Activated CD8-positive, alpha-beta T cell treated with anti-CD3 and anti-CD28 coated beads for 36 hours (primary cell): ENCODE measurements at places on chromosomes 12 and 14. TPM values are rescaled to one million over a fixed set of nuclear protein-coding genes. Genes with fewer than 3 reads are reported as not detected.
A peak's percentile ranks its signal among the peaks of the same experiment; 100 is the strongest.

DNA sequence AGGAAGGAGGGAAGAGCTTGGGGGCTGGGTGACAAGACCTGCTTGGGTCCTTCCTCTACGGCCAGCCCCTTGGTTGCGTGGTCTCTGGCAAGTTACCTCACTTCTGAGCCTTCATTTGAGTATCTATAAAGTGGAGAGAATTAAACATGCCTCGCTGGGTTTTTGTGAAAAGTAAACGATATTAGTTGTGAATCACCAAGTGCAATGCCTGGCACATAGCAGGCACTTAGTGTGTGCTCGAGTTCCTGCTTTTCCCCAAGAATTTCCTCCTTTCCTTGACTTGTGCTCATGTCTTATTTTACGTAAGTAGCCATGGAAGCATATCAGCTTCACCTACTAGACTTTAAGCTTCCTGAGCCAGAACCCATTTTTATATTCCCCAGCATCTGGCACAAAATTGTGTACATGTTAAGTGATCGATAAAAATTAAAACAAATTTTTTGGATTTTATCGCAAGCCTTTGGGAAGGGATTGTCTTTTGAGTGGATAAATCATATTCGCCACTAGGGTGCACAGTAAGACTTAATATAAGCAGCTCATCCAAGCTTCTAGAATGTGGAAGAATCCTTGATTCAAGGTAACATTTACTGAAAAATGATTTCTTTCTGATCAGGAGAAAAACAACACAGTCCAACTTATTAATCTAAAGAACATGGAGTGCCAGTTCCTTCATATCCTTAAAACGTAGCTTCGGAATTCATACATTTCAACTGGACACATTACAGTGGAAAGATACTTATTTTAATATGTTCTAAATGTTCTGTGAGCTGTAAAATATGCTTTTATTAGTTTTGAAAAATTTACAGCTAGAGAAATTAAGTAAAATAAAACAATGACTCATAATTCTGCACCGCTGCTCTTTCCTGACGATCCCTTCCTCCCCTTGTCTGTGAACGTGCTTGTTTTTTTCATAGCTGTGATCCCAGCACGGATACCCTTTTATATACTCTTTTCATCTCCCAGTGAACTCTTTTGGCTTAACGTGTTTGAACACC, 62.0 kb downstream of the SLC25A47 start:
- DNase-seq = no peak

GRCh38 chr12:68587448-68587873, 23.2 kb upstream of the RAP1B start:
- peak; percentile 79 for DNase-seq

DNA sequence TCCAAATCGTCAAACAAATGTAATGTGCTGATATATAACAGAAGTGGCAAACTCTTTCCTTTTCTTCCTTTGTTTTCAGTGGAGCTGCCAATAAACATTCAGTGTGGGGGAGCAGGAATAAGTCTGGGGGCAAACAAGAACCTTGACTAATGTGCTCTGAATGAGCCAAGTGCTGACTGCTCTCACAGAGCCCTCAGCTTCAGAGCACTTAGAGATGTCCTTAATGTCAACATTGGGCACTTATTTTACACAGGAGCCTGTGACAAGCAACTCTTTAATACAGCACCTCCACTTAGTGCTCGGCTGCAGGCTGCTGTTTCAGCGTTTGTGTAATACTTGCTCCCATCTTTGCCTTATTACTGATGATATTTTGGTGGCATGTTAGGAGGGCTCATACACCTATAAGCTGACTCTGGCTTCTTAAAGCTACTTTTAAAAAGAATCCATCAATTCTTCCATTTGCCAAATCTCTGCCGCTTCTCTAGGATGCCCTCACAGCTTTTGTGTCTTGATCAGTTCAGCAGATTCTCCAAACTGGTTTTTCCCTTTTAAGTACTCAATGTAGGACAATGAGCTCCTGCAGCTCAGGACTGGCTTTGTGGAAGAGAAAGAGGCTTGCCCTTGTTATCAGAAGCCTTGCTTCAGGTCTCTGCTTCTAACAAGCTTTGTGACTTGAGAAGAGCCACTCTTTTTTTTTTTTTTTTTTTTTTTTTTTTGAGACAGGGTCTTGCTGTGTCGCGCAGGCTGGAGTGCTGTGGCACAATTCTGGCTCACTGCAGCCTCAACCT, 206.6 kb downstream of the MON2 start:
- DNase-seq = no peak

DNA sequence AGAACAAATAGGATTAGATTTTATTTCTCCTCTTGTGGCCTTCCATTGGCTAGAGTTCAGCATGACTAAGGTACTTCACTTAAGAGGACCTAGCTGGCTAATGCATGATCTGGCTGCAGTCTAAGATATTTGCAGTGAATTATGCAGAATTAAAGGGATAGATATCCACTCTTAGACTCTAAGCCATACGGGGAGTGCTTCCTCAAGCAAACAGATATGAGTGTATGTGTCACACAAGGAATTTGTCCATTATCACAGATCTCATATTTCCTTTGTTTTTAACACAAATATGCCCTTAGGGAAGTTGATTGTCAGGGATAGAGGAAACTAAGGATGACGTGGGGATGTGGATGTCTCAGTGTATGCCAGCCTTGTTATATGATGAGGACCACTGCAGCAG, 88.1 kb upstream of the DHRS4 start:
- DNase-seq = no peak

ALX1 gene
- not detected for total RNA-seq

IFI27 gene
- 0.86 TPM for total RNA-seq

DNA sequence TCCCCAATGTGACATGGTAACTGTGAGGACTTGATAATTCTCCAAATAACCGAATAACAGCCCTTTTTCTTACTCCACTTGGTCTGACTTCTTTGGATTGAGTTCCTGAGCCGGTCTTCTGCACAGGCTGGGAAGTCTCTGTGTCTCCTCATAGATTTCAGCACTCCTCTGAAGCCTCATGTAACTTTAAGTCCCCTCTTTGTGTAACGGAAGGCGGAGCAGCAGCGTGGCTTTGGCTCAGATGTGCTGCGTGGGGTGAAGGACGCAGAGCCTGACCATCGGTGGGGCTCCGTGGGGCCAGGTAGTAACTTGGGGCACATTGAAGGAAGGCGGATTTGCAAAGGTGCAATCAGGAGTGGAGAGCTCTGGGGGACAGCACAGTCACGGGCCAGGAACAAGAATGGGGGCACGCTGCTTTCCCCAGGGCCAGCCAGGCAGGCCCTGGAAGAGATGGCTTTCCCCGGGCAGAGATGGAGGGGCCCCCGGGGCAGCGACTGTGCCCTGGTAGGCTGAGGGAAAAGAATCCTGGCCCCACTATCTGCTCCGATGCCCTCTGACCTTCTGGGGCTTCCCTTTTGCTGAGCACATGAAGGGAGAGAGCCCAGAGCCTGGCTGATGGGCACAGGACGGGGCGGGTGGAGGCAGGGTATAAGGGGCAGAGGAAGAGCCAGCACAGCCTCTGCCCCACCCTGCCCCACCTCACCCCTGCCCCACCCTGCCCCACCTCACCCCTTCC, 56.9 kb downstream of the ADGRD1 start:
- no peak for DNase-seq

DNA sequence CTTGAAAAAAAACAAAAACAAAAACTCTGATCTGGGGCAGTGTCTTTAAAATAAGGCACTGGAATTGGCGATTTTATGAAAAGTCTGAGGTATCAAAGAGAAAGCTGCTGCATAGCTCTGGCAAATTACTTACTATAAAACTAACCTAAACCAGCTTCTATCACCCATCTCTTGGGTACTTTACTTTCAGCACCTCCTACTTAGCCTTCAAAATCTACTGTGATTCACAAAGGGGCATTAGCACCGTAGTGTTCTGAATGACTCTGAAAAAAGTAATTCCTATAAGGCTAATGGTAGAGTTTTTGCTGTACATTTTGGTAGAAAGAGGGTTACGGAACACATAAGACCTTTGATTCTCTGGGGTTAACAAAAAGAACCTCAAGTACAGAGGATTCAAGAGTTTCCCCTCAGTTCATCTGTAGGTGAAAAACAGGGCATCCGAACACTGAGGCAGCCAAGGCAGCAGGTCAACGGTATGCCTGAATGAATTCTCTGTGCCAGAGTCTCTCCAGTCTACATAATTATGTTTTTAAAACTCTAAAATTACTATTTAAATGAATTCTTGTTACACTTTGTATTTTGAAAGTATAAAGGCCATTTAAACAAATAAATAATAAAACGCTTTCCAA, 101.5 kb downstream of the ELK3 start:
- no peak for DNase-seq

DNA sequence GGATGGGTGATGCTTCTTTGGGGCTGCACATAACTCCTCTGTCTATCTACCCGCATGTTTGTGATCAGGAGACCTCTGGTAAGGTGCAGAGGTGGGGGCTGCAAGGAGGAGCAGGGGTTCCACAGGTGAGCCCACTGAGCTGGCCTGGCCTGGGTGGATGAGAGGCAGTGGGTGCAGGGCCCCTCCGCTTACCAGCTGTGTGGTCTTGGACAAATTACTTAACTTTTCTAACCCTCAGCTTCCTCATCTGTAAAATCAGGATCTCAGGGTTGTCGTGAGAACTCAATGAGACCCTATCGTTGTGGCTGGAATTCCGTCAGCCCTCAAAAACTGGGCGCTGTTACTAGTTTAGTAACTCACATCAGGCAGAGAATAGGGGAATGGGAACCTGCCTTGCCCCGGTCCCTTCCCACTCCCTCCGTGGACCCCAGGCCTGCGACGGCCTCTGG, 7.5 kb downstream of the PTPN6 start:
- no peak for DNase-seq

OR4K1 gene
- total RNA-seq = not detected

- DNase-seq = no peak
These were observed 295.7 kb downstream of the BCL11B start for GRCh38 chr14:98976271-98976670.

GRCh38 chr12:92078167-92079053, 67.2 kb downstream of the BTG1 start:
- no peak for DNase-seq

DNA sequence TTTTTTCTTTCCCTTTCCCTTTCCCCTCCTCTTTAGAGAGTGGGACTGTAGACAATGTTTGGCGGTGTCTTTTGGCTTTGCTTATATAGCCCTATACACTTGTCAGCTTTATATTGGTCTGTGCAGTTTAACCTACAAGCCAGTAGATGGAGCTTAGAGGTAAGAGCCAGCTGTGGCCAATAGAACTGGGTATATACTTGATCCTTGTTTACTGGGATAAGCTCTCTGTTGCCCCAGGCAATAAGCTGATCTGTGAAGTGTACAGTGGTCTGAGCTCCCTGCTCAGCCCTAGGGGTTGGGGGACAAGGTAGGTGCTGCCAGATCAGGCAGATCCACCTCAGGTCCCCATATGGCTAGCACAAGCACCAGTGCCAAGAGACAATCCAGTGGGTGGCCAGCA, 434.1 kb downstream of the NOVA1 start:
- no peak for DNase-seq

GRCh38 chr14:45133683-45134050, 614 bp downstream of the FKBP3 start:
- DNase-seq = no peak

CLEC4A gene
- total RNA-seq = 0.98 TPM
